ENCODE measurements at places on chromosomes 12 and 14. TPM values are rescaled to one million over a fixed set of nuclear protein-coding genes. Genes with fewer than 3 reads are reported as not detected.

GRCh38 chr14:80269353-80269925 is 58.1 kb upstream of the DIO2 start:
- H3K27ac ChIP-seq = no peak overlapping the region
- H3K27me3 ChIP-seq = no peaks in the 10 kb centered on the region
- H3K4me3 ChIP-seq = no peak overlapping the region
- no peaks in the 10 kb centered on the region for H3K4me1 ChIP-seq
- DNase-seq = no peak

DNA sequence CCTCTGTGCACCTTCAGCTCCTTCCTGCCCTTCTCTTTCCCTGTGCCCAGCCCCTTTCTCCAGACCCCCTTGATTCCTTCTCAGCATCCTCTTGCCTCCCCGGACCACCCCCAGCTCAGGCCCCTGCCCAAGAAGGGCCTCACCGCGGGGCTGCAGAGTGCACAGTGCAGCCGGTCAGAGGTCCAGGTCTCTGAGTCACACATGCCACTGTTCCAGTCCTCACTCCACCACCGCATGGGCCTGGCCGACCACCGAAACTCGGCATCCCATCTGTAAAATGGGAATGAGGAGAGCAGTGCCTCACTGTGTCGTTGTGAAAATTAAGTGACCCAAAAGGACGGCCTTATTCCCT is 13.3 kb downstream of the BDKRB1 start:
- H3K4me1 ChIP-seq = peaks cover 43% of the 10 kb centered on the region
- DNase-seq = no peak
- H3K36me3 ChIP-seq = peaks cover 9% of the 10 kb centered on the region

TAS2R7 gene
- not detected for total RNA-seq

GRCh38 chr14:22177870-22178269 is 411.2 kb downstream of the DAD1 start:
- H3K36me3 ChIP-seq = no peaks in the 10 kb centered on the region
- no peak overlapping the region for H3K4me3 ChIP-seq
- H3K27ac ChIP-seq = no peak overlapping the region
- no peaks in the 10 kb centered on the region for H3K27me3 ChIP-seq
- no peak for DNase-seq

DNA sequence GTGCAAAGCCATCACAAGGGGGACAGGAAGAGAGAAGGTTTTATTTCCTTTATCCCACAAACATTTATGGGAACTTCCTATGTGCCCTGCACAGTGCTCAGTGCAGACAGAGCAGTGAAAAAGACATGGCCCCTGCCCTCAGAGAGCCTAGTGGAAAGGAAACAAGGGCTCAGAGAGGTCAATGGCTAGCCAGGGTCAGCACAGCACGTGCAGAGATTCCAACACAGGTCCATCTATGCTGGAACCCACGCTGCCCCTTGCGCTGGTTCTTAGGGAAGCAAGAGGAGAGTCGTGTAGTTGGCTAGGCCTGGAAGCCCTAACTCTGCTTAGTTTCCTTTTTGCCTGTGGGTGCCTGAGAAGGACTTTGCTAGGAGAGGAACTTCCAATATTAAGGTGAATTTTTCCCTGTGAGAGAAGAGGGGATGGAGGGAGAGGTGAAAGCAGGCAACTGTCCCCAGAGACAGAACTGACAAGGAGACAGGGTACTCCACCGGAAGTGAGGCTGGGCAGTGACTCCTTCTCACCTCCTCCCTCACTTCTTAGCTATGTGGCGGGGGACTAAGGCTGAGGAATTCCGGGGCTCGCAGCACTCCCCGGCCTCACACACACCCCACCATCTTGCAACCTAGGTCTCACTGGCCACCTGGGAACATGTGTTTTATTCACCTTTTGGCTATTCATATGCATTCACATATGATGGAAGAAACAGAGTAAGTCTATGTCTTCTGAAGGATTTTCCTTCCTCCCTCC is 12.1 kb upstream of the GPX2 start:
- no peaks in the 10 kb centered on the region for H3K36me3 ChIP-seq
- H3K27me3 ChIP-seq = no peaks in the 10 kb centered on the region
- no peak overlapping the region for H3K27ac ChIP-seq

GRCh38 chr12:88923631-88924030 is 343.4 kb upstream of the KITLG start:
- peaks cover 29% of the 10 kb centered on the region for H3K4me1 ChIP-seq
- no peaks in the 10 kb centered on the region for H3K27me3 ChIP-seq
- H3K36me3 ChIP-seq = no peaks in the 10 kb centered on the region
- H3K4me3 ChIP-seq = no peak overlapping the region
- H3K27ac ChIP-seq = peak overlapping the region; percentile 38

DNA sequence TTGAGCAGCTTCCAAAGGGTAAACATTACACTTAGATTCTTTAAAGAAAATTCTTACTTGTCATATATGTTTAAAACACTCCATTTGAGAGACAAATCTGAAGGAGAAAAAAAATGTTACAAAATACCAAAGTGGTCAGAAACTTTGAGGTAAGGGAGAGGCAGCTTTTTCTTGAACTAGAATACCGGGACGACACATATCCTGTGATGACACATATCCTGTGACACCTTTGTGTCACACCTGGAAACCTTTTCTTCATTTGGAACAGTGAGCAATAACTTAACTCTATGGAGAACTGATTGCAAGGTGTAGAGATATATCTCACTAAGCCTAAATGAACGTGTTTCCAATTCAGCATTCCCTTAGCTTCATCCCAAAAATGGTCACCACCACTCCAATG is 4.6 kb upstream of the GRIN2B start:
- no peaks in the 10 kb centered on the region for H3K4me1 ChIP-seq
- peaks cover 4% of the 10 kb centered on the region for H3K27me3 ChIP-seq

- no peak for DNase-seq
- no peak overlapping the region for H3K4me3 ChIP-seq
- no peak overlapping the region for H3K27ac ChIP-seq
- no peaks in the 10 kb centered on the region for H3K27me3 ChIP-seq
- peaks cover 15% of the 10 kb centered on the region for H3K4me1 ChIP-seq
Measured at GRCh38 chr12:19778172-19778571, 338.9 kb downstream of the AEBP2 start.

- no peaks in the 10 kb centered on the region for H3K36me3 ChIP-seq
- no peaks in the 10 kb centered on the region for H3K27me3 ChIP-seq
- H3K4me1 ChIP-seq = peaks cover 23% of the 10 kb centered on the region
Measured at GRCh38 chr12:127280393-127281275, 986.3 kb upstream of the TMEM132C start.

- no peaks in the 10 kb centered on the region for H3K36me3 ChIP-seq
- H3K4me1 ChIP-seq = peaks cover 34% of the 10 kb centered on the region
Measured at GRCh38 chr14:75453817-75454434, 26.1 kb downstream of the JDP2 start.

DNA sequence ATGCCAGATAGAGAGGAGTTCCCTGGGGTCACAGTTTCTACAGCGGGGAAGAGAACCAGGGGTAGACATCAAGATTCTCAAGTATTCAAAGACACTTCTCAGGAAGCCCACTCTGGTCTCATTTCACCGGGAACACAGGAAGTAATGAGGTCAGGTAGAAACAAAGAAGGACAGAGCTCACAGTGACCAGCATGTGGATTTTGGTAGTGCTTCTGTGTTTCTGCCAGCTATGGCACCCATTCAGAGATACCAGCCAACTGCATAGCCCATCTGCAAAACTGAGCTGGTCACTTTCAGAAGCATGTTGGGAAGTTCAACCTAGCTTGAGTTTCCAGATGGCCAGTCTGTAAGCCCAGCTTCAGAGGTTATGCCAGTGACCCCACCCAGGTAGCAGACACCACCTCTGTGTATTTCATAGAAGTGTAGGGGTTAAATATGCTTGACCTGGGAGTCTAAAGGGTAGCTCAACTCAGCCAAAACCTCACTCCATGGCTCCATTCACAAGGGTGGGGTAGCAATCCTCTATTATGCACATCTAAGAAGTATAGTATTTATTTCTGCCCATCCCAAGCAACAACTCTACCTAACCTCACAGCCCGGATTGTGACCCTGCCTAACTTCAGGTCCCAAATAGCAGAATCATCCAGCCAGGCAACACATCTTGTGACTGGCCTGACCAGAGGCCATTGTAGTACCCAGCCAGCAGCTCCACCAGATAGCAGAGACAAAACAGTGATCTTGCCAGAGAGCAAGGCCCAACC is 33.9 kb downstream of the A2M start:
- H3K36me3 ChIP-seq = no peaks in the 10 kb centered on the region
- no peak for DNase-seq
- H3K27me3 ChIP-seq = no peaks in the 10 kb centered on the region
- no peak overlapping the region for H3K4me3 ChIP-seq
- no peak overlapping the region for H3K27ac ChIP-seq
- no peaks in the 10 kb centered on the region for H3K4me1 ChIP-seq

DNA sequence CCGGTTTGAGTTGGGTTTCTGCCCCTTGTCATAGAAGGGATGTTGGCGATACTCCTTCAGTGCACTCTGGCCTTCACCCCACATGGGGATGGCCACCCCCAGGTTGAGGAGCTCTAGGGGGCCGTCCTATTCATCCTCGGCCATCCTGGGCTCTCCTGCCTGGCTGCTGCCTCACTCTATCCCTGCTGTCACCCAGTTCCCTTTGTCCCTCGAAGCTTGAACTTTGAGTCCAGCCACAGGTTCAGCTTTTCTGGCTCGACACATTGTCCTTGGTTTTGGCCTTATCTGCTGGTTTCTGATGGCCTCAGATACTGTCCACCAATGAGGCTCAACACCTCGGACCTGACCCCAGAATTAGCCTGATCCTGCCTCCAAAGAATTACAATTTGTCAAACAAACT is 58.6 kb downstream of the C14orf132 start:
- no peaks in the 10 kb centered on the region for H3K36me3 ChIP-seq
- peaks cover 30% of the 10 kb centered on the region for H3K4me1 ChIP-seq
- H3K4me3 ChIP-seq = no peak overlapping the region
- H3K27me3 ChIP-seq = no peaks in the 10 kb centered on the region
- H3K27ac ChIP-seq = no peak overlapping the region

TSHR gene
- total RNA-seq = not detected

TMTC1 gene
- 69.2 TPM for total RNA-seq

- H3K27ac ChIP-seq = no peak overlapping the region
- H3K4me1 ChIP-seq = peaks cover 5% of the 10 kb centered on the region
- no peaks in the 10 kb centered on the region for H3K36me3 ChIP-seq
- H3K4me3 ChIP-seq = no peak overlapping the region
Measured at GRCh38 chr14:75842551-75842950, 139.2 kb downstream of the TGFB3 start.

RERG gene
- total RNA-seq = not detected

KRT81 gene
- total RNA-seq = 0.29 TPM

DYNLL1 gene
- 168 TPM for total RNA-seq

GRCh38 chr12:91225316-91225715 is 42.7 kb upstream of the DCN start:
- no peaks in the 10 kb centered on the region for H3K27me3 ChIP-seq
- DNase-seq = no peak
- no peak overlapping the region for H3K4me3 ChIP-seq
- no peaks in the 10 kb centered on the region for H3K36me3 ChIP-seq
- peaks cover 11% of the 10 kb centered on the region for H3K4me1 ChIP-seq

DNA sequence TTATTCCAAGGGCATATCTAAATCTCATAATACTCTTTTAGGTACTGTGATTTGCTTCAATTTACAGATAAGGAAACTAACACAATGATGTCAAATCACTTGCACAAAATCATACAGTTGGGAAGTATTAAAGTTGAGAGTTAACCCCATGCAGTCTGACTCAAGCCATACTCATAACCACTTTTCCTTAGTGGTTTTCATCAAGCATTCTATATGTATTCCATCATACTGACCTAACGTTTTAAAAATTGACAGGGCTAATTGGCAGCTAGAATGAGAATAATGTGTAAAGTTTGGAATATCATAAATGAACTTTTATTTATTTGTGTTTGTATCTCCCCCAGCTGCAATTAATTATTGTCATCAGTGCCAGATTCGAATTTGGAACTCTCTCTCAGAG is 20.9 kb downstream of the PUS7L start:
- no peaks in the 10 kb centered on the region for H3K27me3 ChIP-seq
- H3K27ac ChIP-seq = peak overlapping the region; percentile 62
- H3K4me1 ChIP-seq = peaks cover 54% of the 10 kb centered on the region

GRCh38 chr12:56565510-56566101 is 44.0 kb downstream of the RBMS2 start:
- H3K4me1 ChIP-seq = peaks cover 6% of the 10 kb centered on the region
- H3K36me3 ChIP-seq = peaks cover 18% of the 10 kb centered on the region
- peak; percentile 89 for DNase-seq
- H3K27ac ChIP-seq = peak overlapping the region; percentile 7

- H3K27me3 ChIP-seq = peaks cover 9% of the 10 kb centered on the region
- H3K4me1 ChIP-seq = peaks cover 21% of the 10 kb centered on the region
- no peak overlapping the region for H3K27ac ChIP-seq
Measured at GRCh38 chr14:23294734-23295561, 7.7 kb downstream of the PPP1R3E start.

DNA sequence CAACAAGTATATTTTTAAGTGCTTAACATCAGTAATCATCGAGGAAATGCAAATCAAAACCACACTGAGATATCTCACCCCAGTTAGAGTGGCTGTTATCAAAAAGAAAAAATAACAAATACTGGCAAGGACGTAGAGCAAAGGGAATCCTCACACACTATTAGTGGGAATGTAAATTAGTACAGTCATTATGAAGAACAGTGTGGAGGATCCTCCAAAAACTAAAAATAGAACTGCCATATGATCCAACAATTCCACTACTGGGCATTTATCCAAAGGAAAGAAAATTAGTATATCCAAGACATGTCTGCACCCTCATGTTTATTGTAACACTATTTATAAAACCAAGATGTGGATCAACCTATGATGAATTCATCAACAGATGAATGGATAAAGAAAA is 149.0 kb upstream of the PWP1 start:
- H3K27me3 ChIP-seq = no peaks in the 10 kb centered on the region
- no peak overlapping the region for H3K27ac ChIP-seq
- no peak for DNase-seq

RPS26 gene
- total RNA-seq = 162 TPM

DNA sequence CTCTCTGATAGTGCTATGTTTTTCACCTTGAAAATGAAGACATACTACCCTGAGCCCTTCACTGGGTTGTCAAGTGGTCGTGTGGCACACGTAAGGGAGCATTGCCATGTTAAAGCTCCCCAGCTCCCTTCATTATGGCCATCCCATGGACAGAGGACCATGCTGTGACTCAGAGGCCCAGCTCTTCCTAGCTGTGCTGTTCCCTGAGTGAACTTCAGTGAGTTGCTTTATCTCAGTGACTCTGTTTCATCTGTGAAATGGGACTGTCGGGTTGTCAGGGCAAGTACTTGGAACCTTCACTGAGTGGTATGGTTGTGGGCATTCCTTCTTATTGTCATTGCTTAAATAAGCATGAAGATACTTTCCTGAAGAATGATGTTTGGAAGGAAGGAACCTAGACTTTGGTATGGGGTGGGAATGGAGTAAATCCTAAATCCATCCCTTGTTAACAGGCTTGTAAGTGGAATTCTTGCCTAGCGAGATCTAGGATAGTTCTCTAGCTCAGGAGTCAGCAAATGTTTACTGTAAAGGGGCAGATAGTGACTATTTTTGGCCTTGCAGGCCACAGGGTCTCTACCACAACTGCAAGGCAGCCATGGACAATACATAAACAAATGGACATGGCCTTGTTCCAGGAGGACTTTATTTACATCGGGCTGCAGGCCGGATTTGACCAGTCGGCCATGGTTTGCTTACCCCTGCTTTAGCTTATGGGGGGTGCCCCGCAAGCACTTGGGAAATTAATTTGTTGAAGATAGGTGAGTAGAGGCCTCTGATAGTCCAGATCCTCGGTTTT is 283.5 kb downstream of the ZFP36L1 start:
- H3K36me3 ChIP-seq = no peaks in the 10 kb centered on the region
- H3K27ac ChIP-seq = no peak overlapping the region
- H3K27me3 ChIP-seq = no peaks in the 10 kb centered on the region
- peaks cover 17% of the 10 kb centered on the region for H3K4me1 ChIP-seq
- DNase-seq = no peak

- peak; percentile 71 for DNase-seq
- peaks cover 12% of the 10 kb centered on the region for H3K36me3 ChIP-seq
- no peak overlapping the region for H3K4me3 ChIP-seq
- no peak overlapping the region for H3K27ac ChIP-seq
Measured at GRCh38 chr14:23564181-23564812, 3.3 kb downstream of the AP1G2 start.

Measured in osteoblast (primary cell).